Activated CD4-positive, CD25-positive, alpha-beta regulatory T cell (primary cell): ENCODE measurements at places on chromosomes 16 and 17.

DNA sequence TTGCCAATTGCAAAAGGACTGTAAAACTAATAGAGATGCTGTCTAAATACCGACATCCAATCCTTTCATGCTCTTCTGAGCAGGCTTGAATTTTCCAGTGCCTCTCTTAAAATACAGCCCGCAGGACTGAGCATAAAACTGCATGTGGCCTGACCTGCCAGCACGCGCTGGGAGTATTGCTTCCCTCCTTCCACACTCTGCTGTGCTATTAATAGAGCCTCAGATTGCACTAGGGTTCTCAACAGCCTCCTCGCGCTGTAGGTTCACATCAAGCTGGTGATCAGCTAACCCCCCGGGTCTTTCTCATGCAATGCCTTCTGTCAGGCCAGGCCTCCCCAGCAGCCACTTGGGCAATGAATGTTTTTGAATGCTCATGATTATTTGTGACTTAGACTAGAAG lies 14.2 kb upstream of the MSI2 start:
- DNase-seq: no peak

GRCh38 chr16:30063893-30064728 lies 1.4 kb upstream of the ALDOA start:
- peak; percentile 43 for DNase-seq

- DNase-seq: no peak
These were observed 24.0 kb downstream of the PCTP start for GRCh38 chr17:55774846-55775271.

GRCh38 chr17:64331366-64331765 lies 59.3 kb downstream of the PECAM1 start:
- no peak for DNase-seq

- DNase-seq: no peak
These were observed 120.6 kb upstream of the CACNG5 start for GRCh38 chr17:66714046-66715023.

DNA sequence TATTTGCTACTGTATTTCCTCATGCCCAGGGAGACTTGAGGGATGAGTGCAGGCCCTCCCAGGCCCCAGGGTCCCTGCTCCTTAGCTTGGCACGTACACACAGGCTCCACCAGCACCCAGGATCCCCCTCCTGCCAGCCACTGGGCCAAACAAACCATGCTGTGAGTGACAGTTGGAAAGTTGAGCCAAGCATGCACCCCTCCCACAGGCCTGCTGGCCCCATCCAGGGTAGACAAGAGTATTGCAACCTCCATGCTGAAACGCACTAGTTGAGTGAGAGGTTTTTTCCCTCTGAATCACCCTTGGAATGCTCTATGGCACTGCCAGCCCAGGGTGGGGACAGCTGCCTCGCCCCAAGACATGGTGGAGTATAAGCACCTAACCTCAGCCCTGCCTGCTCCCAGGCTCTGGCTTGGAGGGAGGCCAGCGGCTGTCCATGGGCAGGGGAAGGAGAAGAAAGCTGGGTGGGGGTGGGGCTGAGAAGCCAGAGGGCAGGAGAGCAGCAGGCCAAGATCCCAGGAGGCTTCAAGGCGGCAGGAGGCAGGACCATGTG lies 49.6 kb downstream of the PITPNM3 start:
- DNase-seq: no peak

GRCh38 chr17:79412110-79412509 lies 198.7 kb downstream of the RBFOX3 start:
- no peak for DNase-seq

- peak; percentile 29 for DNase-seq
These were observed 84.1 kb upstream of the TOB1 start for GRCh38 chr17:50949989-50950877.

DNA sequence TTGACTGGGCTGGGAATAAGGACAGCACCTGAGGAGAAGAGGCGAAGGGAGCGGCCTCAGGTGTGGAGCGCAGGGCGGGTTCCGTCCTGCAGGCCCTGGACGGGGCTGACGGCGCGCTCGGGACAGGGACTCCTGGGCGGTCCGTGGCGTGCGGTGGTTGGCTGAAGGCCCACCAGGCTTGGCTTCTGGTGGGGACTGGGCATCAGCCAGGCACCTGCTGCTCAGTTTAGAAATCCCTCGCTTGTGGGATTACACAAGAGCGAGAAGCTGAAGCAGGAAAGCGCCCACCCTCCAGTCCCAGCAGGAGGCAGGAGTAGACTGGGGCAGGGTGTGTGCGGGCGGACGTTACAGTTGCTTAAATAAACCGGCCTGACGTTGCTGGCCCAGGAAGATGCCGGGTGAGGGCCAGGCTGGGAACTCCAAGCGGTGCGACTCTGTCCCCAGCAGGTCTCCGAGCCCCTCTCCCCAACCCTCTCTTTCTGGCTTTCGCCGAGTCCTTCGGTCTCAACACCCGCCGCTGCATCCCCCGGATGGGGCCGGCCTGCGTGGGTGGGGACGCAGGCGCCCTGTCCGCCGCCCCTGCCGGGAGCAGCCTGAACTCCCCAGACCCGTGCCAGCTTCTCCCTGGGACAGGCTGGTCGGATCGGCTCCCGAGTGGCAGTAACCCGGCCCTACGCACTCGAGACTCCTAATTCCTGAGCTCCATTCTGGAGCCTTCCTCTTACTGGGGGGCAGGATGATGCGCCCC lies 639 bp downstream of the MIF4GD start:
- no peak for DNase-seq

GRCh38 chr17:68057531-68057952 lies 22.0 kb downstream of the KPNA2 start:
- no peak for DNase-seq
